ENCODE measurements at places on chromosomes 1 and 21.

DNA sequence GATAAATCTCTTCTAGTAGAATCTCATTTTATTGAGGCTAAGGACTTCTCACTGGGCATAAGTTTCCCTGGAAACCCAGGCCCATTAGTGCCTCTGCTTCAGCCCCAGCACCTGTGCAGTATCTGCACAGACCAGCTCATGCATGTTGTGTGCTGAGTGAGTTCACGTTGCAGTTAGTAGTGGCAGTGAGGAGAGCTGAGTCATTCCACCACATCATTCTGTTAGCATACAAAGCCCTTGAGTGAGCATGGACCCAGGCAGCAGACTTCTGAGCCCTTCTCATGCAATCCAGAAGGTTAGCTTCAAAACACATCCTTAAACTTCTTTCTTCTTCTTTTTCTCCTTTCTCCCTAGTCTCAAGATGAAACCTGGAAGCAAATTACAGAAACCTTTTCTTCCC is 45.8 kb upstream of the NTPCR start:
- no peak for DNase-seq

DNA sequence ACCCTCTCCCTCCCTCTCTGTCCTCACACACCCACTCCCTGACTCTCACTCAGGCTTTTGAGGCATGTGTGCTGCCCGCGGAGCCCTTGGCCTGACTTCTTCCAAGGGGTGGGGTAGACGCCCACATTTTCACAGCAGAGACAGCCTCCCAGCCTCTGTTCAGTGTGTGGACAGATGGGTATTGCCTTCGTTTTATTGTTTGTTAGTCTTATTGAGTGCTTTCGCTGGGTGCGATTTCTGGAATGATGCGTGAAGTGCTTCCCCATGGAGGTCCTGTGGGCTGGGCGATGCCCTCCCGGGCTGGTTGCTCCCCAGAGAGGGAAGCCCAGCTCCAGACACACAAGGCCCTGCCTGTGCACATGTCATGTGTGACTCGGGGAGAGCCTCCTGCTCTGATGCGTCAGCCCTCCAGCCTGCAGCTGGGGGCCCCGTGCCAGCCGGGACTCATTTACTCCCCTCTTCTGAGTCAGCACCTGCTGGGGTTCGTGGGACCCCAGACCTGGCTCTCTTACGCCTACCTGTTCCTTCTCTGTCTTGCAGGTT is 14.7 kb downstream of the PDXK start:
- DNase-seq, result no peak

- no peak for DNase-seq
These were observed 14.3 kb upstream of the NTMT2 start for GRCh38 chr1:170131450-170131849.

- DNase-seq, result no peak
These were observed 585.7 kb upstream of the CAMK1G start for GRCh38 chr1:208997726-208998312.

All from omental fat pad (tissue), 4 donors.